ENCODE measurements at places on chromosomes 3 and 15.
A peak's percentile ranks its signal among the peaks of the same experiment; 100 is the strongest.

DNA sequence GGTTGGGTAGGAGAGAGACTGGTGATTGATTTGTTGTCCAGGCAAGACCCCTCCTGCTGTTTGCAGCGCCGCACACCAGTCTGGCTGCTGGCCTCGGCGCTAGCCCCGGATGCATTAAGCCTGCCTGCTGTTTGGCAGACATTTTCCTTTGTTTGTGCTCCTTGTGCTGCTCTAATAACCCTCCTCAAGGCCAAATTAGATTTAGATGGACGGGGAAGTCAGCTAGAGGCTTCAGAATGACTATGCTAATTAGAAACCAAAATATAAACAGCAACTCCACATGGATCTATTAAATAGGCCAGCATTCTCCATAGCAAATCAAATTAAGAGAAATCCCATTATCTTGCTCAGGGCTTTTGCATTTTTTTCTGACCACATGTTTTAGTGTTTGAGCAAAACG is 445.2 kb downstream of the SQOR start:
- peak; percentile 56 for DNase-seq

- DNase-seq, result no peak
These were observed 114.5 kb upstream of the TNIK start for GRCh38 chr3:171574556-171575240.

DNA sequence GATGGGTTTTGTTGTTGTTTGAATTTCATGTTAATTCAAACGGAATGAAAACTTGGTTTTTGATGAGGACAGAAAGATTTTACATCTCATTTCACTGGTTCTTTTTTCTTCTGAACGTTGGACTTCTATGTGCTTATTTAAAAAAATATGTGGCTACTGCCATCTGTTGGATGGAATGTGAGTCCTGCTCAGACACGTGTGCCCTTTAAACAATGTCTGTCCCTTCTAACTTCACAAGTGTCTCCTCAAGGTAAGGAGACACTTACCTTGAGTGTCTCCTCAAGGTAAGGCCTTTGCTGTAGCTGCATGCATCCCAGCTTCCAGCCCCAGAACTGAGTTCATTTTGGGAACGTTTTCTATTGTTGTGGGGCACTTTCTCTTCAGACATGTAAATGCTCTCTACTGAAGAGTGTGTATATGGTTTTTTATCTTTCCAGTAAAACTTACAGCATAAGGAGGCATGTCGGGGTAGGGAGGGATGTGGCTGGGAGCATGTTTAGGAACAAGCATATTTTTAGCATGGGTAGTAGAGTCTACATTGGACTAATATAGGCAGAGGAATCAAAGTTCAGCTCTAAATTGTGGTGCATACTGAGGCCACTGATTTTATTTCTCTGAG is 63.1 kb upstream of the UBE3A start:
- no peak for DNase-seq

- DNase-seq, result no peak
These were observed 677.8 kb downstream of the NTRK3 start for GRCh38 chr15:87578776-87579175.

DNA sequence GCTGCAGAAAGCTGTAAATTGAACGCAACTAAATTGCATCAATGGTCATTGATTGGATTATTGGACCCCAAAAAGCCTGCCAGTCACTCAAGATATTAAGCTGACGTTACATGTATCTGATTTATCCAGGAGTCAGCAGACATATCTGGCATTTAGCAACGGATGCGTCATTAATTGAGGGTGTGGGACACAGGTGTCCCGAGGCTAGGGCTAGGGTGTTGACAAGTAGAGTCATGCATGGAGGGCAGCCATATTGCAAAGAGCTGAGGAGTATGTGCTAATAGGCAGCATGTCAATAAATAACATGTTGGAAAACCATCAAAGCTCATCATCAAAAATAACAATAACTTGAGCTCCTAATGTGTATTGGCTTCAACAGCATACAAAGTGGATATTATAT is 234.5 kb upstream of the GOLGA6L4 start:
- DNase-seq, result no peak

GRCh38 chr3:165103616-165104015 is 25.3 kb upstream of the SI start:
- no peak for DNase-seq

- peak; percentile 92 for DNase-seq
These were observed 43.2 kb downstream of the ARHGEF3 start for GRCh38 chr3:56758539-56758981.

- no peak for DNase-seq
These were observed 1.3 kb upstream of the TMIE start for GRCh38 chr3:46699676-46700523.
